ENCODE measurements at places on chromosomes 5 and 9. TPM values are rescaled to one million over a fixed set of nuclear protein-coding genes. Genes with fewer than 3 reads are reported as not detected.

DNA sequence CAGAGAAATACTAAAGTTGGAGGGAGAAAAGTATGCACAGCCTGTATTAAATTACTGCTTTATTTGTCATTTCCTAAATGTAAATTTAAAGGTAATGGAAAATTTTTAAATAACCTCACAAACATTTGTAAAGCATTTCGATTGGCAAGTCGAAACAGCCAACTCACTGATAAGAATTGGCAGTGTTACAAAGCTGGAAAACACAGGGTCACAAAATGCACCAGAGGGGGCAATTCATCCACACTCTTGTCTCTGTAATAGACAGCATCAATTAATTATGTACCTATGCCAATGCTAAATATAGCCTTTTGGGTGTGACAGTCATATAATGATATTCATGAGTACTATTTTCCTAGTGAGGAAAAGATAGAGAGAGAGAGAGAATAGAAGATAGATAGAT, 140.6 kb upstream of the PRLR start:
- no peak for DNase-seq

- DNase-seq: no peak
These were observed 28.1 kb downstream of the PLK2 start for GRCh38 chr5:58431832-58432231.

DNA sequence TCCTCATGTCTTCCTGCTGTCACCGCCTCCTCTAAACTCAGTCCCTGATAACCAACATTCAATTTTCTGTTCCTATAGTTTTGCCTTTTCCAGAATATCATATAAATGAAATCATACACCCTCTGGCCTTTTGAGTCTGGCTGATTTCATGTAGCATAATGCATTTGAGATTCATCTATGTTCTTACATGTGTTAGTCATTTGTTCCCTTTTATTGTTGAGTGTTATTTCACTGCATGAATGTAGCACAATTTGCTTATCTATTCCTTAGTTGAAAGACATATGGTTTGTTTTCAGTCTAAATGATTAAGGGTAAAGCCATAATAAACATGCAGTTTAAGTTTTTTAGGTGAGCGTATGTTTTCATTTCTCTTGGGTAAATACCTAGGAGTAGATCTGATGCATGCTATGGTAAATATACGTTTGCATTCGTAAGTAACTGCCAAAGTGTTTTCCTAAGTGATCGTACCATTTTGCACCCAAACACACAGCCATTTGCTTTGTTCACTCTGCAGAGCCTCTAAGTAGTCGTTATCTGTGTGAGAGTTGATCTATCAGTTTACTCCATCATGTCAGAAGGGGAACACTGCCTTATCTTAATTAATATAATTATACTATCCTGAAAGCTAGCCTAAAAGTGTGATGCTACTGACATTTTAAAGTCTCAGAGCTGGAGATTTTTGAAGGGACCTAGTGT, 460.8 kb downstream of the DMAC1 start:
- no peak for DNase-seq

GRCh38 chr5:142572006-142572405, 113.9 kb downstream of the FGF1 start:
- DNase-seq: no peak

DNA sequence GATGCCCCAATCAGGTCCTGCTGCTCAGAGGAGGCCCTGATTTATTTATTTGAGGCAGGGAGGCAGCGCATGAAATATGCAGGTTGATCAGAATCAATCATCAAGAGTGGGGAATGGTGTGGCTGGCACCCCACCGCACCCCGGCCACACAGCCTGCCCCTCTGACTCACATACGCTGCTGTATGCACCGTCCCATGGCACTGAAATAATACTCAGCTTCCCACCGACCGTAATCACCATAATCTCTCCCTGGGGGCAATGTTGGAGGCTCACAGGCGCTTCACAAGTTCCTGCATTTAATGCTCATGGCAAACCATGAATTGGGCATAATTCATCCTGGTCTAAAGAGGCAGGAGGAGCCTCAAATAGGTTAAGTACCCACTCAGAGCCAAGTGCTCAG, 141.2 kb upstream of the TBC1D2 start:
- DNase-seq: no peak

DNA sequence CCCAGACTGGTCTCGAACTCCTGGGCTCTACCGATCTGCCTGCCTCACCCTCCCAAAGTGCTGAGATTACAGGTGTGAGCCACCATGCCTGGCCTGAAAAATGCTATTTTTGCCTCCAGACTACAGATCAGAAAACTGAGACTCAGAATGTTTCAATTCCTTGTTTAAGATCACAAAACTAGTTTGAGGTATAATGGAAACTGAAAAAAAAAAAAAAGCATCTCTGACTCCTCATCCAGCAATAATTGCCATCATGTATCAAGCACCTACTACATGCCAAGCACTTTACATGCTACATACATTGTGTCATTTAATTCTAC, 35.6 kb downstream of the PLAC8L1 start:
- no peak for DNase-seq

- DNase-seq: peak; percentile 24
These were observed 142.6 kb downstream of the PBX3 start for GRCh38 chr9:125889476-125890419.

- no peak for DNase-seq
These were observed 34.7 kb downstream of the CSNK1G3 start for GRCh38 chr5:123546657-123547056.

- DNase-seq: no peak
These were observed 27.5 kb downstream of the ZNF474 start for GRCh38 chr5:122156724-122157325.

- DNase-seq: peak; percentile 22
These were observed 151.5 kb upstream of the DAPK1 start for GRCh38 chr9:87346061-87346665.

DNA sequence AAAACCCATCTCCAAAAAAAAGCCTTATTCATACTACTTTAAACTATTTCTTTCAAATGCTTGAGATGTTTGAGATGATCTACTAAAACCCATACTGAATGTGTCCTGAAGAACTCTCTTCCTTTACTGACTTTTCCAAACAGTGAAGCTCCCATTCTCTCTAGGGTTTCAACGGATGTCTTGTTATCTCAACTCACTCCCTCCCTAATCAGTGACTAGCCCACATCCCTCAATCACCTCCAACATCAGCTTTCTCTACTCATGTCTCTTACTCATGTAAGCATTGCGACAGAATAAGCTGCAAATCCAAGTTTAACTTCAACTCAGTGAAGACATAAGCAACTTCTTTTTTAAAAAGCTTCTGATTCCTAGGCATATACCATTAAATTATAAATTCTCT, 42.1 kb downstream of the WDR41 start:
- no peak for DNase-seq

GRCh38 chr5:5318426-5319190, 103.9 kb upstream of the ICE1 start:
- DNase-seq: peak; percentile 63

- DNase-seq: no peak
These were observed 185.4 kb downstream of the TTC39B start for GRCh38 chr9:15121630-15122029.

The PCDHGB5 gene
- total RNA-seq: 30.8 TPM

Measured in cerebellum (tissue), 4 donors.